GM12864 (cell line): ENCODE measurements at places on chromosomes 3 and 15.

GRCh38 chr3:37458162-37459120 is 284.1 kb upstream of the LRRFIP2 start:
- no peak for DNase-seq

GRCh38 chr15:40823572-40824343 is 4.8 kb downstream of the PPP1R14D start:
- DNase-seq, result no peak

- no peak for DNase-seq
Measured at GRCh38 chr3:67649681-67650080, 4.7 kb downstream of the SUCLG2 start.

- DNase-seq, result no peak
Measured at GRCh38 chr3:147246906-147247305, 159.4 kb downstream of the ZIC4 start.

GRCh38 chr3:181417748-181418147 is 294.0 kb upstream of the SOX2 start:
- no peak for DNase-seq

GRCh38 chr15:29130476-29130875 is 139.1 kb downstream of the NSMCE3 start:
- DNase-seq, result no peak

GRCh38 chr3:101329016-101329673 is 8.8 kb upstream of the IMPG2 start:
- no peak for DNase-seq

- no peak for DNase-seq
Measured at GRCh38 chr3:65877160-65877559, 161.6 kb downstream of the MAGI1 start.

- DNase-seq, result no peak
Measured at GRCh38 chr15:43196760-43197548, 11.8 kb downstream of the CCNDBP1 start.

DNA sequence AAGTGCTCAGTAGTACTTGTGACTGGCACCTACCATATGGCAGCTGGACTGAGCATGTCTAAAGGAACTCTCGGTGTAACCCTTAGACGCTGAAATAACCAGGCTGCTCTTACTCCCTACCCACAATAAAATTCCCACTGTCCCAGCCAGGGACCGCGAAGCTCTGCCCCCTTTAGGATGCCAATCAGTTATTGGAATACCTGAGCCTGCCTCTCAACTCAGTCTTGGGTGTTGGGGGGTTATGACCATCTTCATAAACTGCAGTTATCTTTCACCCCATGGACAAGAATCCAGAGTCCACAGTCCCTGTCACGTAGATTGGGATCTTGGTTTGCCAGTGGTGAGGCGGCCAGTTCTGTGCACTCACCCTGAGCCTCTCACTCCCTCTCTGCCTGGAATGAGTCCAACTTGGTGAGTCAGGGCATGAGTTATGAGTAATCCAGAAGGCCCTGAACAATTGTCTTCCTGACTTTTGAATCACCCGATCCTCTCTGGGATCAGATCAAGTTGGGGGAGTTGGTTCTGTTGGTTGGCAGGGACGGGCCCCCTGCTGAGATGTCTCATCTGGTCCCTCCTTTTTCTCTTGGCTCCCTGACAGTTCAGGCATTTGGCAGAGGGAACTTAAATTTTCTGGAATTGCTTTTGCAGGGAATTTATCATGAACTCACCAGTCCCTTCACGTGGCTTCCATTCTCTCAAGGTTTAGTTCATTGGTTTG is 120.1 kb upstream of the UBE2E1 start:
- no peak for DNase-seq

- no peak for DNase-seq
Measured at GRCh38 chr3:63976872-63977200, 46.5 kb downstream of the PSMD6 start.

DNA sequence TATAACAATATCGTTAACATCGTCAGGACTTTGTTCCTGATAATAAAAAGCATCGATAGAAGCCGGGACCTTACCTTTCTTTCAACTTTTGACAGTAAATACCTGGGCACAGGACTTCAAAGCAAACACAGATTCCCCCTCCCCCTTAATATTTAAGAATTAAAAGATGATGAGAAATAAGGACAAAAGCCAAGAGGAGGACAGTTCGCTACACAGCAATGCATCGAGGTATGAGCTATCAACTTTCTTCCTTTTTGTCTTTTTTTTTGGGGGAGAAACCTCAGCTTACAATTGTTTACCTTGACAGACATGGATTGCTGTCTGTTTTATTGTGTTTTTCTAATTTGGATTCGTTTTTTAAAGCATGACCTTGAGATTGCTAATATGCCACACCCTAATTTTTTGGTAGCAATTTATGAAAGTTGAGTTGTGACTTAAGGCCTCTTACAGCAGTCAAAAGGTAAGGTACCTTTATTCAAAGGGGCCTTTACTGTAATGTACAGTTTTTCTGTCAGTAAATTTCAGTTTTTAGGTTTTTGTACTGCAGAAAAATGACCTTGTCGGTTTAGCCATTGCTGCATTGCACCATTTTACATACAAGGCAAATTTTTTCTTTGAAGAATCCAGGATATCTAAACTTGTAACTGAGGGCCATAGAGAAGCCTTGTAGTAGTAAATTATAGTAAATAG is 1.1 kb downstream of the CHD2 start:
- DNase-seq, result no peak

DNA sequence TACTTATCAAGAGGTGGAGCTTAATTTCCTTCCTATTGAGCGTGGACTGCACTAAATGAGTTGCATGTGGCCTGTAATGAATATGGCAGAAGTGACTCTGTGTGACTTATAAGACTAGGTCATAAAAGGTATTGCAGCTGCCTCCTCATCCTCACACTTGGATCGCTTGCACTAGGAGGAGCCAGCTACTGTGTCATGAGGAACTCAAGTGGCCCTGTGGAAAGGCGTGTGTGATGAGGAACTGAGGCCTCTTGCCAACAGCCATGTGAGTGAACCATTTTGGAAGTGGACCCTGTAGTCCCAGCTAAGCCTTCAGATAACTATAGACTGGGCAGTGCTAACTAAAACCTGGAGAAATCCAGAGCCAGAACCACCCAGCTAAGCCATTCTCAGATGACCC is 7.1 kb upstream of the SLC30A4 start:
- DNase-seq, result no peak

- no peak for DNase-seq
Measured at GRCh38 chr3:120796976-120797375, 54.4 kb downstream of the GTF2E1 start.

GRCh38 chr3:59816312-59816711 is 766.5 kb upstream of the CFAP20DC start:
- no peak for DNase-seq

- no peak for DNase-seq
Measured at GRCh38 chr15:64112904-64113303, 17.1 kb downstream of the SNX1 start.

DNA sequence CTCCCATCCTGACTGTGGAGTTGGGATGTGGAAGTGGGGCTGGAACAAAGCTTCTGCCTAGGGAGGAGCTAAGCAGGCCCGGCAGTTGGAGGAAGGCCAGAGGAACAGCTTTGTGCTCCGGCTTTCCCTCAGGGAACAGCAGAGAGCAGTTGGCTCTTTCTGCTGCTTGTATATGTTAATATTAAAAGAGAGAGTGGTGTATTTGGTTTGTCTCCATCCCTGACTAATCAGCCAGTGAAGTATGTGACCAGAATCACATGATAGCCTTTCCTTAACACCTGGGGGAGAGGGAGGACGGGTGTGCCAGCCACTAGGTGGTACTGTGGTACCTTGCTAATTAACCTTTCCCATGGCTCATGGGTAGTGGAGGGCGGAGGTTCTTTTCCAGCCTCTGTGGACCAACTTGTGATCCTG is 10.0 kb downstream of the EIF2B5 start:
- DNase-seq, result no peak

DNA sequence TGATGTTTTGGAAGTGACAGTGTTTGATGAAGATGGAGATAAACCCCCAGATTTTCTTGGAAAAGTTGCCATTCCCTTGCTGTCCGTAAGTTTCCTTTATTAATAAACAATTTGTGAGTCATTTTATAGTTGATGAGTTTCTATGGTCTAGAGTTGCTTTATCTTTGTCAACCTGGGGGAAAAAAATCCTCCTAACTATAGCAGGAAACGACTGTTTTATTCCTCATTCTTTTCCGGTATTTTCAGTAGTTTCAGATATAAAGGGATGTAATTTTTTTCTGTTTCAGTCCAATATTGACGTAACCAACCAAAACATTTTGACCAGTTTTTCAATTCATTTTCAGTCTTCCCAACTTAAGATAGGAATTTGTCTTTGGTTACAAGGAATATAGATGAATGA is 154.1 kb downstream of the MCTP2 start:
- DNase-seq, result no peak

DNA sequence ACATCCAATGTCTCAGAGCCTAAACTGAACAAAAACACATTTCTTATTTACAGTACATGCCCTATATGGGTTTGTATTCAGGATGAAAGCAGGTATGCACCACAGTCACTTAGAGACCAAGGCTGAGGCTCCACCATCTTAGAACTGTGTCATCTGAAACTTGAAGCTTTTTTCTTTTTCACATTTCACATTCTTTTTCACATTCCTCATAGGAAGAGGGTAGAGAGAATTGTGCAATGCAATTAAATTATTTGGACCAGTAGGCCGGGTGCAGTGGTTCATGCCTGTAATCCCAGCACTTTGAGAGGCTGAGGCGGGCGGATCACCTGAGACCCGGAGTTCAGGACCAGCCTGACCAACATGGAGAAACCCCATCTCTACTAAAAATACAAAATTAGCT is 591.0 kb downstream of the MECOM start:
- DNase-seq, result no peak

DNA sequence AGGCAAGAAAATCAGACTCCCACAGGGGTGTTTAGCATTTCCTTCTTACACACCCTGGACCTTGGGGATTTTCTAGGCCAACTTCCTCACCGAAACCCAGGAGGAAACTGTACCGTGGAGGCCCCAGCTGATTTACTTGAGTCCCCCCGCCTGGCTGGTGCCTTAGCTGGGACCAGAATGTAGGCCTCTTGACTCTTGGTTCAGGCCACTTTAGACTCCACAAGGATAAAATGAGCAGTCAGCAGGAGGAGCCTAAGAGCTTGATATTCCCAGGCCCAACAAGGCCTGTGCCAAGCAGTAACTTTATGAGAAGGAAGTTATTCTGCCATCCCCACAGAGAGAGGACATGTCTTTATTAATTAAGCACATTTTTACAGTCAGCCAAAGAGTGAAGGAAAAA is 4.6 kb upstream of the APBA2 start:
- DNase-seq, result no peak

- DNase-seq, result no peak
Measured at GRCh38 chr3:72187131-72187530, 402.2 kb upstream of the PROK2 start.

DNA sequence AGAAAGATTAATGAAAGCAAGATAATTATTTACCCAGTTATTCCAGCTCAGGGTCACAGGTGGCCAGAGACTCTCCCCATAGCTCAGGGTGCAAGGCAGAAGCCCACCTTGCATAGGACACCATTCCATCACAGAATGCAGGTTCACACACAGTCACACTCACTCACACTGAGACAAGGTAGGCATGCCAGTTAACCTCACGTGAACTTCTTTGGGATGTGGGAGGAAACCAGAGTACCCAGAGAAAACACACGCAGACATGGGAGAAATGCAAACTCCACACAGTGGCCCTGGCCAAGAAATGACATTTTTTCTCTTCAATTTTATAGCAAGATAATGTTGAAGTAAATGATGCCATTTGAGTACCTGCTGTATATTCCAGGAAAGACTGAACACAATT is 106.7 kb downstream of the ZNF385D start:
- no peak for DNase-seq

GRCh38 chr3:25843332-25843731 is 53.4 kb downstream of the OXSM start:
- DNase-seq, result no peak

DNA sequence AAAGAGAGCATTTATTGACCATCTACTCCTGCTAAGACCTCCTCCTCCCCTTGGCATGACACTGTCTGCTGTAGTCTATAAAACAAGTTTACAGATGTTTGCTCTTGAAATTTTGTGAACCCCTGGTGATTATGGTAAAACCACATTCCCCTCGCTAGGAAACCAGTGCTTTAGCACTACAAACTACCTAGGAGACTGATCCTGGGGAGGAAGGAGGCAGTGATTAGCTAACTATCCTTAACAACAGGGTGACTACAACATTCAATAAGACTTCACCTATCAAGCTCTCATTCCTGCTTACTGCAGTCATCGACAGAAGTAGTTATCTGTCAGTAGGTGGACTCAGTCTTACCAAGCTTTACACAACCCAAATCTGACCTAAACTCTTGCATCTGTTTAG is 371.3 kb downstream of the TUSC7 start:
- DNase-seq, result no peak

DNA sequence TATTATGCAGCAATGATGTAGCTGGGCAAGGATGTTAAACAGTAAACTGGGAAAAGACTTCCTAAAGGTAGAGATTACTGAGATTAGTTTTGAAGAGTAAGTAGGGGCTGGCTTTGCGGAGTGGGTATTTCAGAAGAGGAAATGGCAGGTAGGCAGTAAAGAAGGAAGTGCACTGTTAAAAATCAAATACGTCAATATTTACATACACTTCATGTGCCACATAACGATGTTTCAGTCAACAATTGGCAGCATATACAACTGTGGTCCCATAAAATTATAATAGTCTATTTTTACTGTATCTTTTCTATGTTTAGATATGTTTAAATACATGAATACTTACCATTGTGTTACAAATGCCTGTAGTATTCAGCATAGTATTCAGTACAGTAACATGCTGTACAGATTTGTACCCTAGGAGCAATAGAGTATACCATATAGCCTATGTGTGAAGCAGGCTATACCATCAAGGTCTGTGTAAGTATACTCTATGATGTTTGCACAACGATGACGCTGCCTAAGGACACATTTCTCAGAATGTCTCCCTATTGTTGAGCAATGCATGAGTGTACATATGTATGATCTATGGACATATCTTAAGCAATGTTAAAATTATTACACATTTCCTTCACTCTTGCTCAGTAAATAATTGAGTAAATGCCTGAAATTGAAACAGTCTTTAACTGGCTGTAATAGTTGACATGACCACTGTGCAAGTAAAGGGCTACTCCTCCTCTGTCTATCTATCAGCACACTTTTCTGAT is 196.7 kb downstream of the ISL2 start:
- DNase-seq, result no peak

DNA sequence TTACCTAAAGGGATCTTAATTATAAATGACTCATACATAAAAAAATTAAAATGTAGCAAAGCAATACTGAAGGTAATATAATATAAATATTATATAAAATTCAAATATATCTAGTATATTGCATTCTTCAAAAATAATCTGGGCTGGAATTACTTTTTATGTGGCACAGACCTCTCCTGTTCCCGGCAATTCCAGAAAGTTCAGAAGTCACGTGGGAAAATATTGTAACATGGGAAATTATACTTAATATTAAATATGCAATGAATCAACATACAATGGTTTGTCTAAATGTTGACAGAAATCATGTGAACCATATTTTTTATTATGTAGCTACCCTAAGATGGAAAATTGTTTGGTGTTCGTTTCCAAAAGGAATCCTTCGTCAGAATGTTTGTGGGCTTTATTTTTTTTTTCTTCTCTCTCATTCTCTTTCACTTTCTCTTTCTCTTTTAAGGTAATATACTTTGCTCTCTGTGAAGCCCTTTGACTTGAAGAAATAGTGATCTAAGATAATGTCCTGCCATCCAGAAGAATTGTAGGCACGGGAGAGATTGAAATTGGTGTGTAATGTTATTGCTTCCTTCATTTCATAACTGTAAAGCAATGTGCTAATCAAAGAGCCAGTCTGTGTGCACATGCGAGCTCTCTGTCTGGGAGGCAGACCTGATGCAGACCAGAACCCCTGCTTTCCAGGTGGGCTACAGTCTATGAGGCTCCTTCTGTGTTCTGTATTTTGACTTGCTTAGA is 559.4 kb downstream of the NR2F2 start:
- DNase-seq, result no peak
